Chondrocyte (in vitro differentiated cells): ENCODE measurements at places on chromosomes 5 and 9. TPM values are rescaled to one million over a fixed set of nuclear protein-coding genes. Genes with fewer than 3 reads are reported as not detected.

GRCh38 chr9:16974436-16974835 is 104.0 kb upstream of the BNC2 start:
- no peak for DNase-seq

DNA sequence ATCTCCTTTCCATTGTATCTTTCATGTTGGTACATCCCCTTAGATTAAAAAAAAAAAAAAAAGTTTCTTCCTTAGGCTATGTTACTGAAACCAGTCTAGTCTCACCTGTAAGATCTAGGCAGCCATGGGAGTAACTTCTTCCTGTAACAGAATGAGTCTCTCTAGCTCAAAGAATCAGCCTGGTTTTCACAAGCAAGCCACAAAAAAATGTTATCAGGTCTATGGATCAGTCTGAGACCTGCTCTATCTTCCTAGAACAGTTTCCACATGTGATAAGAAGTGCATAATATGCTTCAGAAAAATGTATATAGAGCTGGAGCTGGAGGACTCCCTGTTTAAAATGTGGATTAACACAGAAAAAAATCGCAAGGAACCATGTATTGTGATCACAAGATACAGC is 53.8 kb downstream of the ARRDC3 start:
- no peak for DNase-seq

DNA sequence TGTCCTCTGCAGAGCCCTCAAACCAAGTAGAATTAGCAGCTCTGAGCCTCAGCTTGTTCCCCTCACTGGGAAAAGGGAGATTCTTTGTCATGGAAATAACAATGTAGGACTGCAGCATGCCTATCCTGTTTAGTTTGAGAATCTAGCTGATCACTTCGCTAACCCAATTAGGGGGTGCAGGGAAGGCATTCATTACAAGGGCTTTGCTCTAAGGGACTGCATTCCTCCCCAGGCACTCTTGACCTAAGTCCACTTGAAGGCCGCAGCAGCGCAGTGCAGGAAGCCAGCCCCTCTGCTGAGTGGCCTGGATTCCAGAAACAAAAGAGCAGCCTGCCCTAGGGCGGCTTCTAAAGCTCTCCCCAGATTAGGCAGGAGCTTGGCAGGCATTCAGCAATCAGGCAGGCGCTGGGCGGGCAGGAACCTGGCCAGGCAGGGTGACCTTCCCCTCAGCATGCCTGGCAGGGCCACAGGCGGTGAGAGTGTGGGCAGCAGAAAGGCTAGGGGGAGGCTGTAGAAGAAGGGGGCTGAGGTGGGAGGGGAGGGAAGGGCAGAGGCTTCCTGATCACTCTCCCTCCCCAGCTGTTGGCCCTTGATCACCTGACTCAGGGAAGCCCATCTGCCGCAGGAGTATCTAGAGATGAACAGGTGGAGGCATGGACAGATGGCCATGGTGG is 24.8 kb downstream of the CCNJL start:
- DNase-seq: no peak

The PROB1 gene
- 0.97 to 2.4 TPM (median 2.3 TPM) in 3 replicates for total RNA-seq

The IFNE gene
- not detected in 3 replicates for total RNA-seq
